A549 treated with Hydrocortisone at 1 μM for 4 hours (cell line): ENCODE measurements at places on chromosomes 4 and X. TPM values are rescaled to one million over a fixed set of nuclear protein-coding genes. Genes with fewer than 3 reads are reported as not detected.

The SPANXN4 gene
- total RNA-seq: not detected in 5 replicates

The PLAC1 gene
- 0.59 to 1.00 TPM (median 0.70 TPM) in 5 replicates for total RNA-seq

The ANOS1 gene
- total RNA-seq: 0.02 to 0.10 TPM (median 0.05 TPM) in 5 replicates

The RBM10 gene
- 35.7 to 41.6 TPM (median 39.2 TPM) in 5 replicates for total RNA-seq

The SPINK2 gene
- 0.18 TPM in 1 of 5 replicates, not detected in the others for total RNA-seq

The SH3TC1 gene
- 19.8 to 27.9 TPM (median 23.4 TPM) in 5 replicates for total RNA-seq

The SPANXN3 gene
- not detected in 5 replicates for total RNA-seq

The HSFX4 gene
- 0.09 TPM in 1 of 5 replicates, not detected in the others for total RNA-seq

The NAP1L3 gene
- 0.20 to 0.46 TPM (median 0.35 TPM) in 5 replicates for total RNA-seq

The SLC9B1 gene
- total RNA-seq: 0.10 TPM in 1 of 5 replicates, not detected in the others

The GPR173 gene
- 0.02 TPM in 1 of 5 replicates, not detected in the others for total RNA-seq

The PNMA5 gene
- not detected in 5 replicates for total RNA-seq

The SPATA4 gene
- total RNA-seq: 0.13 to 0.29 TPM (median 0.22 TPM) in 5 replicates

The PROM1 gene
- 0.39 to 0.56 TPM (median 0.52 TPM) in 5 replicates for total RNA-seq

The ELMOD2 gene
- total RNA-seq: 8.3 to 13.1 TPM (median 10.4 TPM) in 5 replicates

The HTN1 gene
- not detected in 5 replicates for total RNA-seq

The HELT gene
- total RNA-seq: not detected in 5 replicates

The TCEAL7 gene
- total RNA-seq: not detected in 5 replicates

The C4orf33 gene
- 3.8 to 6.3 TPM (median 4.2 TPM) in 5 replicates for total RNA-seq

The AKAP14 gene
- not detected in 5 replicates for total RNA-seq

The PDE6B gene
- total RNA-seq: not detected in 5 replicates

The SSX2 gene
- total RNA-seq: not detected in 5 replicates

The SCRG1 gene
- total RNA-seq: not detected in 5 replicates

The LEF1 gene
- total RNA-seq: 0.08 to 0.24 TPM (median 0.16 TPM) in 4 of 5 replicates, not detected in the other

The UGT2A1 gene
- total RNA-seq: not detected in 5 replicates

The RBM47 gene
- total RNA-seq: 19.6 to 28.3 TPM (median 25.4 TPM) in 5 replicates

The DCAF12L2 gene
- 0.07 to 0.10 TPM (median 0.08 TPM) in 4 of 5 replicates, not detected in the other for total RNA-seq

The EXOC1L gene
- total RNA-seq: not detected in 5 replicates

The PSAPL1 gene
- total RNA-seq: 0.26 to 0.40 TPM (median 0.28 TPM) in 5 replicates

The QRFPR gene
- not detected in 5 replicates for total RNA-seq

The FGFBP2 gene
- 0.12 to 0.39 TPM (median 0.31 TPM) in 5 replicates for total RNA-seq

The ATP1B4 gene
- total RNA-seq: 0.01 TPM in 1 of 5 replicates, not detected in the others

The ADH1B gene
- not detected in 5 replicates for total RNA-seq
